GOT3 (cell line): ENCODE measurements at places on chromosomes 1 and 21.

GRCh38 chr1:226938903-226939437 is 1.1 kb upstream of the COQ8A start:
- DNase-seq, result no peak

- DNase-seq, result no peak
Observed at GRCh38 chr1:116380499-116381242, 7.6 kb downstream of the ATP1A1 start.

- DNase-seq, result no peak
Observed at GRCh38 chr1:110091381-110091780, 20.9 kb upstream of the UBL4B start.

DNA sequence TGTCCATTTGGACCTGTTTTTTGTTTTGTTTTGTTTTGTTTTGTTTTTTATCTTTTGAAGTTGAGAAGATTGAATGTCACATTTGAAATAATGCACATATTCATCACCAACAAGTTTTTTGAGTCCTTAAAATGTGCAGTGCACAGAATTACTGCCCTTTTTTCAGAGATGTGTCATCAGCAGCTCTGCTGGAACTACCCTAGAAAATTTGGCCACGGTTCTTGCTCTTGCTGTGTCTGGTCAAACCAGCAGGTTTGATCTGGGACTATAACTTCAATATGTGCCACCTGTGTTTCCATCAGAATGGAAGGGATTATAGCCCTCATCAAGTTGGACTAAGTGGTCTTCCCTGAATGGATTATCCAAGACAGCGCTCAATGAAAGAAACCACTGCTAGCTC is 24.1 kb upstream of the CNN3 start:
- no peak for DNase-seq

DNA sequence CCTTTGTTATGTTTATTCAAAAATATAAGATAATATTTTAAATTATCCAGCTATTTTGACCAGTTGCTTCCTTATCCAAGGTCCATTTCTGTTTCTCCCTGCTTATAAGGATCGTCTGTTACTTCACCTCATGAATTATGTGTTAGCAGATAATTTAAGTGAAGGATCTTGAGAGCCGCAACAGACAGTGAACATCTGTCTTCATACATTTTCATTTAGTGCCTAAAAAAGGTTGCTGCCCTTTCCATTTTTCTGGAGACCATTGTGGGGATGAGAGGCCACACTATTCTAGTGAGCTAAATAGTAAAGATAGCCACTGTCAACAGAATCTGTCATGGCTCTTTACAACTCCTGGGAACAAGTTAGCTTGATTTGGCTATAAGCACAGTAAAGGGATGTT is 154.0 kb downstream of the CLEC20A start:
- DNase-seq, result no peak

DNA sequence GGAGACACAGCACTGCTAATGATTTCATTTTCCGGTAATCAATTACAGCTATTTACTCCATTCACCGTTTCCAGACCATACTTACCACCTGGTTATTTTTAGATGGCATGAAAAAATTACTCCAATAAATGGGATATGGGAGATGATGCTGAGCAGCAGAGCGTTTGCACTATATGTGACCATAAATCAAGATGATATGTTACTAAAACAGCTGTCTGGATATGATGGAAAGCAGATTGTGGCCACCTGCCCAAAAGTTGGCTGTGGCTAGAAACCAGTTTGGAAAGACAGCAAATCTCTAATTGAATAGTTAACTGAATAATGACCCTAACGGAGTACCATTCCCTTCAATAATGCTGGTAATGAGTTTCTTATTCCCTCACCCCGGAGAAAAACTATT is 22.5 kb upstream of the KCTD3 start:
- DNase-seq, result no peak

- no peak for DNase-seq
Observed at GRCh38 chr1:27574871-27575831, 28.8 kb downstream of the AHDC1 start.

DNA sequence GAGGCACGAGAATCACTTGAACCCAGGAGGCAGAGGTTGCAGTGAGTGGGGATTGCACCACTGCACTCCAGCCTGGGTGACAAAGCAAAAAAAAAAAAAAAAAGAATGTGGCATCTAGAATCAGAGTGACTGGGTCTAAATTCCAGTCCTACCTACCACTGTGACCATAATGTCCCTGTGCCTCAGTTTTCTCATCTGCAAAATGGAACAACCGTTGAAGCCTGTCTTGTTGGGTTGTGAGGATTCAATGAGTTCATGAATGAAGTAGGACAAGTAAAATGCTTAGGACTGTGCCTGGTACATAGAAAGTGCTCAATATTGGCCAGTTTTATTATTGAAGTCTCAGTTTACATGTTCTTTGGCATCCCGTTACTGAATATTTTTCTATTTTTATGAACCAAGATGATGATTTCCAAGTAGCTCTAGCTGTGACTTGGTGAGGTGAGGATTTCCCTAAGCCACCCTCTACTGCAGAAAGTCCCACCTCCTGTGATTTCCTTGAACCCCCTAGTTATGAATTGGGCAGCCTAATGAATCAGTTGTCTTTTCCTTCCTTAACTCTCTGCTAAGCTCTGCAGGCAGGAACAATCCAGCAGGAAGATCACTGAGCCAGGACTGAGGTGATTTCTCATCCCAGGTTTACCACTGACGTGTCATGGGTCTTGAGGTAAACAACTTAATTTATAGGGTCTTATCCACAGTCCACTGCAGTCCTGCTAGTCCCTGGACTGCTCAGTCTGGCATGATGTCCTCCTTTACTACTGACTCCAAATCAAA is 18.9 kb upstream of the MEAF6 start:
- DNase-seq, result no peak

DNA sequence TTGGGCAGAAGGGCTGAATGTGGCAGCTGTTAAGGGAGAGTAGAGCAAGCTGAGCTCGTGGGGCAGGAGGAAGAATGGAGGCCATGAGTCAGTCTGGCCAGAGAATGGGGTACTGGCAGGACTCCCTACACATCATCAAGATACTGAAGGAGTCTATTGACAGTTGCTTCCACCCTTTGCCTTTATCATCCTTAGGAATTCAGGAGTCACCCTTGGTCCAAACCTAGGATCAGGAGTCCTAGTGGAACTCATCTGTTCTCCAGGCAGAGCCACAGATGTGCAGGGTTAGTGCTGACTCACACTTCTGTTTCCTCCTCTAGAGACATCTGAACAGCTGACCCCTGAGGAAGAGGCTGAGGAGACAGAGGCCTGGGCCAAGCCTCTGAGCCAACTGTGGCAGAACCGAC is 18.7 kb upstream of the ST3GAL3 start:
- peak; percentile 23 for DNase-seq

GRCh38 chr1:55833529-55834091 is 618.4 kb upstream of the USP24 start:
- DNase-seq, result no peak

DNA sequence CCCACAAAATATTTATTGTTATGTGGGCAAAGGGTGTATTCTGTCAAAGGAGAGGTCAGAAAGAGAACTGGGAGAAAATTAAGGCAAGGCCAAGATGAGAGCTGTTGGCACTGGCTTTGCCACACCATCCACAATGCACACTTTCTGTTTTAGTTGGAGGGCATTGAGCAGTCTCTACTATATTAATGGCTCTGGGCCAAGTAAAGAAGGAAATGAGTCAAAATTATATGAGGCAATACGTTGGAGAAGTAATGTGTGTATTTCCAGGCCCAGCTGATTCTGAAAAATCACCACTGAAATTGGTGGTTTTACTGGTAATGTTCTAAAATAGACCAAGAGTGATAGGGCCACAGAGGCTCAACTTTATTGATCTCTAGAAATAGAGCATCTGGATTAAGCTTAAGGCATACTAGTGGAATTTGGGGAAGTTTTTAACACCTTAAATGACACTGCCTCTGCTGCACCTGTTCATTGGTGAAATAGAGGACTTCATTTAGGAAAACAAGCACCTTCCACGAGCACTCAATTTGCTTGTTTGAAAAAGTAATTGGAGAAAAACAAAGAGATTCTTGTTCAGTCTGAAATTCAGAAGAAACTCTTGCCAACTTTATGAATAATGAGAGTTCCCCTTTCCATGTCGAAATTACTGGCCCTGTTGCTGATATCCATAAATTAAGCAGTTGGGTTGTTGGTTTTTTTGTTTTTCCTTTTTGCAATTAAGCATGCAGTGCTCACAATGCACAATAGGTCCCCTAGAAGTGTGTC is 424.9 kb downstream of the ADGRL2 start:
- no peak for DNase-seq

DNA sequence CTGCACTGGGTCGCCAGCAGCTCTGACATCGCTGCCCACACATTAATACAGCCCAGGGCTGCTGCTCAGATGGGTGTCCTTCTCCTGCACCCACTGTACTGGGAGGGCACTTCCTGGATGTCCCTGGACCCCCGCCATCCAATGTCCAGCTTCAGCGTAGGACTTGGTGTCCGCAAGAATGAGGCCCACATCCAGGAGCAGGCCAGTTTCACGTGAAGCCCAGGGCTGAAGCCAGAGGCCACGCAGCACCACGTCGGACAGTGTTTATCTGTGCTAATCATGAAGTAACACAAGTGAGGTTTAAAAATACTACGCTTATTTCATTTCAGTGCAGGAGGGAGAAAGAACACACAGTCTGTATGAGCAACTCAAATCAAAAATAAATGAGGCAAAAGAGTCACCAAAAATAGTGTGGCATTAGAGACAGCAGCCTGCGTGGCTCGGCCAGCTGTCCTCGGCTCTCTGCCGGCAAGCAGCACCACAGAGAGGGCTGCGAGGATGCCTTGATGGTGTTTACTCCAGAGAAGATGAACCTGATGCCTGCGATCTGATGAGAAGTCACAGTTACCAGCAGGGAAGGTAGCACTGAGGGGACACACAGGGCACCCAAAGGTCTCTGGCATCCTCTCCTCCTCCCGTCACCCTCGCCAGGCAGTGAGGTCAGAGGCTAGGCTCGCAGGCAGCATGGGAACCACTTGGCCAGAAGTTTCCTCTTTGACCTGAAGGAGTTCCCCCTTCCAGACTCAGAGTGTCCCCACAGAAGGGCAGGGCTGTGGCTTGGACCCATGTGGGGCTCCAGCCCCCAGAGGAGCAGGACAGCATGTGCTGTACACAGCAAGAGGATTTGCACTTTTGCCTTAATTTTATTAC is 22.1 kb upstream of the NPHP4 start:
- DNase-seq, result no peak
